Neural progenitor cell (in vitro differentiated cells): ENCODE measurements at places on chromosomes 11 and 22.

- no peak overlapping the region for H3K4me3 ChIP-seq
- H3K27me3 ChIP-seq = no peaks in the 10 kb centered on the region
- DNase-seq = no peak
- no peak overlapping the region for H3K27ac ChIP-seq
- no peaks in the 10 kb centered on the region for H3K36me3 ChIP-seq
- H3K4me1 ChIP-seq = no peaks in the 10 kb centered on the region
These were observed 1053.8 kb downstream of the LRRC4C start for GRCh38 chr11:40405614-40406013.

- no peaks in the 10 kb centered on the region for H3K27me3 ChIP-seq
- no peak overlapping the region for H3K27ac ChIP-seq
- no peak overlapping the region for H3K4me3 ChIP-seq
- no peak for DNase-seq
These were observed 538.1 kb upstream of the API5 start for GRCh38 chr11:42773729-42774128.

DNA sequence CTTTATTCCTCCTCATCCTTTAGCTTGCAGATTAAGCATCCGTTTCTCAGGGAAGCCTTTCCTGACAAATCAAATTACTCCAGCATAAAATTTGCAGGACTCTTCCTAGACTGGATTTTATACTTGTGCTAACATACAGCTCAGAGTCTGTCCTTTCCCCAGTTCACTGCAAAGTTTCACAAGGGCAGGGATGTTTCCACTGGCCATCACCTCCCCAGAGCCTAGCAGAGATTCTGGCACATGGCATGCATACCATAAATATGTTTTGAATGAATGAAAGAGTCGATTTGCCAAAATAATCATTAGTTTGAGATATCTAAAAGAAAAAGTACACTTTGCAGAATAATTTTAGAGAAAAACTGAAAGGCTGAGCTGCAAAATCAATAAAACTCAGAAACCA is 10.6 kb downstream of the MSANTD4 start:
- no peaks in the 10 kb centered on the region for H3K27me3 ChIP-seq
- peaks cover 25% of the 10 kb centered on the region for H3K4me1 ChIP-seq
- DNase-seq = no peak

- no peak for DNase-seq
These were observed 20.8 kb downstream of the TOB2 start for GRCh38 chr22:41425660-41426365.

GRCh38 chr11:107307991-107308390 is 149.6 kb downstream of the CWF19L2 start:
- no peaks in the 10 kb centered on the region for H3K36me3 ChIP-seq
- no peak overlapping the region for H3K4me3 ChIP-seq
- H3K27ac ChIP-seq = no peak overlapping the region
- H3K4me1 ChIP-seq = no peaks in the 10 kb centered on the region

GRCh38 chr22:46515208-46516111 is 22.0 kb downstream of the CELSR1 start:
- H3K4me1 ChIP-seq = peaks cover 30% of the 10 kb centered on the region
- no peak for DNase-seq
- H3K27ac ChIP-seq = no peak overlapping the region
